ENCODE measurements at places on chromosomes 2 and 18. TPM values are rescaled to one million over a fixed set of nuclear protein-coding genes. Genes with fewer than 3 reads are reported as not detected.

DNA sequence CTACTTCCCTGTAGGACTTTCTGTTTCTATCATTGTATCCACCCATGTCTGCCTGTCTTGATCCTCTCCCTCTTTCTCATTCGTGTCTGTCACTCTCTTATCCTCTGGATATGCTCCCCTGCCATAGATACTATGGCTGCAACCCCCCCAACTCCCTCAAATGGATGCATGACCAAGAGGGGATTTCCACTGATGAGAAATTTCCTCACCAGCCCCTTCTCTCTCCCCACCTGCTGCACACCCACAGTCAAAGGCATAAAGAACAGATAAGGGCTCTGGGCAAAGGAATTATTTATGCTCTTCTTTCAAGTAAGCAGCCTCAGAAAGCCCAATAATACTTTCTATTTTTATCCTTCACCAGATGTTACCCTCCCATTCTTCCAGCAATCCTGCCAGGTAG is 121.3 kb downstream of the FOXI3 start:
- no peak overlapping the region for H3K27ac ChIP-seq
- H3K36me3 ChIP-seq: no peaks in the 10 kb centered on the region
- no peak overlapping the region for H3K4me3 ChIP-seq
- H3K27me3 ChIP-seq: no peaks in the 10 kb centered on the region

GRCh38 chr2:11945139-11946126 is 199.0 kb downstream of the LPIN1 start:
- DNase-seq: no peak
- no peak overlapping the region for H3K27ac ChIP-seq
- no peaks in the 10 kb centered on the region for H3K27me3 ChIP-seq

Gene TUBA3E
- polyA plus RNA-seq: not detected

- no peaks in the 10 kb centered on the region for H3K27me3 ChIP-seq
- DNase-seq: no peak
These were observed 339 bp downstream of the ACAA2 start for GRCh38 chr18:49813069-49813318.

DNA sequence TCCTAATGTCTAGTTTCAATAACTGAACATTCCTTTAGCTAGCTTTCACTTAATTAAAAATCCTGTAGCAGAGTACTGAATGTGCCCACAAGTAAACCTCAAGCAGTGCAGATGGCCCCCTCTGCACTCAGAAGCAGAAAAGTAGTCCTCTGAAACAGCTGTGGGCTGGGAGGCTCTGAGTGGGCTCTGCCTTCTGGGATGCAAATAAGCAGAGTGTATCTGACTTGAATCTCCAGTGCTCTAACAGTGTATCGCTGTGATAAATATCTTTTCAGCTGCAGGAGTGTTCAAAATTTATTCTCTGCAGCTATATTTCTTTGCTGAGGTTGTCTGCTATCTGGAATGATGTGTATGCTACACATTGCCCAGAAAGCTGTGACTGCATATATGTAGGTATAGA is 44.8 kb upstream of the SYT4 start:
- H3K4me3 ChIP-seq: no peak overlapping the region
- no peak for DNase-seq
- no peaks in the 10 kb centered on the region for H3K27me3 ChIP-seq
- no peaks in the 10 kb centered on the region for H3K36me3 ChIP-seq

Gene PTPRN
- not detected for polyA plus RNA-seq

Gene SERPINB11
- not detected for polyA plus RNA-seq

Gene TRAK2
- 40.1 TPM for polyA plus RNA-seq

Gene CYTIP
- 144 TPM for polyA plus RNA-seq

- no peak overlapping the region for H3K27ac ChIP-seq
- H3K4me1 ChIP-seq: no peaks in the 10 kb centered on the region
- DNase-seq: no peak
- H3K36me3 ChIP-seq: no peaks in the 10 kb centered on the region
- H3K27me3 ChIP-seq: no peaks in the 10 kb centered on the region
- H3K4me3 ChIP-seq: no peak overlapping the region
These were observed 18.8 kb downstream of the METTL21A start for GRCh38 chr2:207606399-207606798.

Gene SULT1C4
- polyA plus RNA-seq: not detected

Gene SULT1C2
- not detected for polyA plus RNA-seq

DNA sequence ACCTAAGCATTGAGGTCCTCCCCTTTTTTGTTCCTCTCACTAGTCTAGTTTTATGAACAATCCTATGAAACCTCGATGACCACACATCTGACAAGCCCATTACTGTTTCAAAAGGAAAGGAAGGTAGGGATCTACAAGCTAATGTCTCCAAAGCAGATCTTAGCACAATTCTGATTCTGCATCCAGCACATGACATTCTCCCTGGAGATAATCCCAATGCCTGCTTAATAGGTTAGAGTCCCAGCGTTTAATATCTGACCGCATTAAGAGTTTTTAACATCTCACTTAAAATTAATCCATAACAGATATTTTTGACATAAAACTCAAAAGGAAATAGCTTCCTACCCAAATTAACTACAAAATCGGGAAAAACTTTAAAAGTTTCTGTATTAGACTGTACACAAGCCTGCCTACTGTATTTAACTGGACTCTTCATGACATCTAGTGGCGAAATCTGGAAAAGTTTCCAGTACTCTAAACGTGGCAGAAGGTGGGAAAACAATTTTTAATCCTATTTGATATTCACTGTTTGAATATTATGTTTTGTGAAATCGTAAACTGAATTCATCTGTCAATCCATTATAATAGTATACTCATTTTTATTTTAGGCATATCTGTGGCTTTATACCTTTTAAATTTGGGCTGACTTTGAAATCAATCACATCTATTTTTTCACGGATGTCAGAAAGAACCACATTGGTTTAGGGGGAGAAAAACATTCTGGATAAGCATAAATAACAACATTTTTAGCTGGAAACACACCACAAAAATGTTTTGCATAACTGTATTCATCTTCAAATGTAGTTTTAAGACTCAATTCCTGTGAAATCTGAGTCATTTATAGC is 62.4 kb downstream of the TXNL1 start:
- H3K36me3 ChIP-seq: no peaks in the 10 kb centered on the region
- H3K27me3 ChIP-seq: no peaks in the 10 kb centered on the region
- no peak overlapping the region for H3K4me3 ChIP-seq
- no peak for DNase-seq

Gene TRIM43
- not detected for polyA plus RNA-seq

Gene ARHGAP15
- polyA plus RNA-seq: 328 TPM

- DNase-seq: no peak
- H3K36me3 ChIP-seq: no peaks in the 10 kb centered on the region
These were observed 117.9 kb downstream of the FEZ2 start for GRCh38 chr2:36480028-36480427.

- no peak for DNase-seq
- no peaks in the 10 kb centered on the region for H3K27me3 ChIP-seq
- H3K4me1 ChIP-seq: no peaks in the 10 kb centered on the region
- H3K27ac ChIP-seq: no peak overlapping the region
These were observed 136.4 kb upstream of the CELF4 start for GRCh38 chr18:37701967-37702366.

DNA sequence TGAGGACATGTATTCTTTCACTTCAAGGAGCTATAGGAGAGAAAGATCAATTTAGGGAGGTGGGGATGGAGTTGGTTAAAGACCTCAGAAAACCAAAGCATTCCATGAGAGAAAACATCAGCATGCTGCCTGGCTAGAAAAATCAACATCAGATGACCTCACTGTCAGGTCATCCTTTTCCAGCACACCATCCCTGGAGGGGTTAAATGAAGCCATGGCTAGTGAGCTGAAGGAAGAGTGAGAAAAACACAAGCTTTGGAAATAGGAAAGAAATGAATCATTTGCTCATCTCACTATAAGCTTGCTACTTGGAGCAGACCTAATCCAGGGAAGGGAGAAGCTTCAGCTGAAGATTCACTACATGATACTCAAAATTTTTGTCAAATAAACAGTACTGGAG is 109.5 kb upstream of the ITGB6 start:
- no peaks in the 10 kb centered on the region for H3K4me1 ChIP-seq
- peaks cover 6% of the 10 kb centered on the region for H3K36me3 ChIP-seq
- no peak overlapping the region for H3K4me3 ChIP-seq
- DNase-seq: no peak

GRCh38 chr2:159891917-159892730 is 94.1 kb upstream of the CD302 start:
- no peaks in the 10 kb centered on the region for H3K4me1 ChIP-seq
- no peak overlapping the region for H3K4me3 ChIP-seq
- peaks cover 5% of the 10 kb centered on the region for H3K36me3 ChIP-seq
- no peaks in the 10 kb centered on the region for H3K27me3 ChIP-seq
- H3K27ac ChIP-seq: no peak overlapping the region

- no peaks in the 10 kb centered on the region for H3K4me1 ChIP-seq
- no peak within 1 kb of the TSS for H3K27ac ChIP-seq
- no peak within 1 kb of the TSS for H3K4me3 ChIP-seq
- peaks cover 91% of the 10 kb centered on the region for H3K27me3 ChIP-seq
- no peaks in the 10 kb centered on the region for H3K36me3 ChIP-seq
These were observed at the start of gene HOXD9 for GRCh38 chr2:176122683-176123410. Gene HOXD9 (plus strand): TSS chr2:176122719. CDS start chr2:176122769, 50 bp downstream.

DNA sequence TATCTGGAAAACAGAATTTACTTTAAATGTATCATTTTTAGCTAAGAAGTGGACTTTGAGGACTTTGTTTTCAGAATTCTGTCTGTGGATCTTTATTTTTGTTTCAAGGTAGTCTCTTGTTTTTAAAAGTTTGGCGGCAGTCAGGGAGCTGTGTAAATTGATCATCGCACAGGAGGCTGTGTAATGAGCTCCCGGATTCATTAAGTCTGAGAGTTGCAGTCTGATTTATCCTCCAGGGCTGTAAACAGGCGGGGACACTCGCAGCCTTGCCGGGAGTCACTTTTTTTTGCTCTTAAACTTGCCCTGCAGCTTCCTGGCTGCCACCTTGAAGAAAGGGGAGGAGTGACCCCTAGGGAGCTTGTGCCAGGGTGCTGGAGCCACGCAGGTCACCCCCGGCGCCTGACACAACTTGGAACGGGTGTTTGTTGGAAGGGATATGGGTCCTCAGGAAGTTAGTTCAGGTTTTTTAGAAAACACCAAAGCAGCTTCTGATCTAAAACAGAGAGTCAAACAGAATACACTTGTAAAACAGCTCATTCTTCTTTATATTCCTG is 76.2 kb downstream of the DCDC2C start:
- H3K4me1 ChIP-seq: no peaks in the 10 kb centered on the region
- H3K27ac ChIP-seq: no peak overlapping the region
- H3K36me3 ChIP-seq: no peaks in the 10 kb centered on the region
- DNase-seq: no peak
- no peak overlapping the region for H3K4me3 ChIP-seq

DNA sequence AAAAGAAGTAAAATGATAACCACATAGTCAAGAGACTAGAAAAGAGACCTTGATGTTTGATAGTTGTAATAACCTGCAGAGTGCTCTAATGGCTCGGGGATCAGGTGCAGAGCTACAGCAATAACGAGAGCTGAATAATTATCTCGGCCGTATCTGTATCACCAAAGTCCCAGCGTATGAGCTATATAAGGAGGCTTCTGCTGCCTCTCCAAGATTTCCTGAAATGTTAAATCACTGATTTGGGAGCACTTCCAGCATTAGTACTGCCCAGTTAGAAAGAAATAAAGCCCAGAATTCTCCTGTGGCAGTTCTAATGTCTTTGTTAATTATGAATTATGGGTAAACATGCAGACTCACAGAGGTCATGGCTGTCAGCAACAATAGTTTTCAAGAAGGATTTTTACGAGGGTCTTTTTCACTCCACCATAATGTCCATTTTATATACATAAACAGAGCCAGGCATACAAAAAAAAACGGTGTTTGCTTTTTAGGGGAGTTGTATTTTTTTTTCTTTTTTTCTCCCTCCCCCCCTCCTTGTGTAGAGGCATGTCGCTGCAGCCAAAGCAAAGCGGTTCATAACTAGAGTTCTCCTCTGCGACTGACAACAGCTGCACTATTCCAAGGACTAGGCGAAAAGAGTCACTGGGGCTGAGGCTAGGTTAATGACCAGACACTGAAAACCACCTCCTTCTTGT is 168.3 kb upstream of the VRK2 start:
- no peak for DNase-seq
- H3K27me3 ChIP-seq: no peaks in the 10 kb centered on the region
- H3K36me3 ChIP-seq: no peaks in the 10 kb centered on the region
- H3K27ac ChIP-seq: no peak overlapping the region
- no peaks in the 10 kb centered on the region for H3K4me1 ChIP-seq

- H3K4me3 ChIP-seq: no peak overlapping the region
- H3K4me1 ChIP-seq: no peaks in the 10 kb centered on the region
- no peaks in the 10 kb centered on the region for H3K27me3 ChIP-seq
- H3K27ac ChIP-seq: no peak overlapping the region
These were observed 125.1 kb downstream of the CPS1 start for GRCh38 chr2:210681491-210681890.

DNA sequence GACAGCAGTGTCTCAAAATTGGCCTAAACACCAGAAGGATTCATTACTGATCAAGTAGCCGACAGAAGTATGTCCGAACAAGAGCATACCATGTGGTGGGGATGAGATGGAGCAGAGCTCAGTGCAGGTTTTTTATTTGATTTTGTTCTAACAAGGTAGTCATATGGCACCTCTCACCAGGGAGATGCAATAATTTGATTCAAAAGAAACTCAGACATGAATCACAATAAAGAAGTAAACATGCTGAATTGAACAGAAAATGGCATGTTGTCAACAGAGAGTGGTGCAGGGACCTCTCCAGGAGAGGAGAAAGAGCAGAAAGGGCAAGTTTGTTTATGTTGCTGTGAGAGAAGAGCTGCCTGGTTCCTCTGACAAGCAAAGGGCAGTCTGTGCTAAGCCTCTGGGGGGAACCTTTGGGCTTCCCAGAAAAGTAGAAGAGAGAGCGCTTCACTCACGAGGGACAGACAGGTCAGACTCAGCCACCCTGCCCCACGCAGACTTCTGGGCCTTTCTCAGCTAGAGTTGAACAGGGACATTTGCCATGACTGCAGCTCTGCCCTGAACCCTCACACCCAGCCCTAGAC is 351.3 kb upstream of the RAB12 start:
- no peak for DNase-seq
- no peak overlapping the region for H3K27ac ChIP-seq
- H3K36me3 ChIP-seq: no peaks in the 10 kb centered on the region
- no peaks in the 10 kb centered on the region for H3K4me1 ChIP-seq

GRCh38 chr2:54613794-54614257 is 109.6 kb upstream of the EML6 start:
- H3K4me3 ChIP-seq: no peak overlapping the region
- DNase-seq: no peak
- H3K27me3 ChIP-seq: no peaks in the 10 kb centered on the region
- H3K4me1 ChIP-seq: peaks cover 17% of the 10 kb centered on the region
- peaks cover 31% of the 10 kb centered on the region for H3K36me3 ChIP-seq

- H3K4me3 ChIP-seq: no peak overlapping the region
- no peaks in the 10 kb centered on the region for H3K27me3 ChIP-seq
- no peak overlapping the region for H3K27ac ChIP-seq
- H3K4me1 ChIP-seq: no peaks in the 10 kb centered on the region
These were observed 218.5 kb upstream of the SOX11 start for GRCh38 chr2:5473635-5474034.

DNA sequence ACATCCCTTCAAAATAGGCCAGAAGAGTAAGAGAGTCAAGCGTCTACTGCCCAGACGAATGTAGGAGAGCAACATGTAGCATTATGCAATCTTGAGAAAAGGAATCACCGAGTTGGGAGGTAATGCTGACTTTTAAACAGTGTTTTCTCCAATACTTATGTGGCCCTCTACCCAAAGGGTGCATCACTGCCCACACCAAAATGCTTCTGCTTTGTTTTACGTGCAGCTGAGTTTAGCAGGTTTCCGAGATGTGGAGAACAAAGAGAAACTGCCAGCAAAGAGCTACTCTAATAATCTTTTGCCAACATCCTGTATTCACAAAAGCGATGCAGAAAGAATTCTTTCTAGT is 63.4 kb upstream of the ZEB2 start:
- H3K27me3 ChIP-seq: no peaks in the 10 kb centered on the region
- no peak for DNase-seq
- H3K4me3 ChIP-seq: no peak overlapping the region
- no peaks in the 10 kb centered on the region for H3K36me3 ChIP-seq

Gene VAMP8
- 355 TPM for polyA plus RNA-seq

- H3K4me1 ChIP-seq: peaks cover 41% of the 10 kb centered on the region
- H3K4me3 ChIP-seq: no peak overlapping the region
- H3K27ac ChIP-seq: no peak overlapping the region
These were observed 58.3 kb downstream of the LDLRAD4 start for GRCh38 chr18:13276530-13277520.

Measured in CD8-positive, alpha-beta memory T cell (primary cell).